ENCODE measurements at places on chromosomes 12 and 14.

GRCh38 chr12:132095520-132096409, 48.4 kb downstream of the DDX51 start:
- no peak for DNase-seq

DNA sequence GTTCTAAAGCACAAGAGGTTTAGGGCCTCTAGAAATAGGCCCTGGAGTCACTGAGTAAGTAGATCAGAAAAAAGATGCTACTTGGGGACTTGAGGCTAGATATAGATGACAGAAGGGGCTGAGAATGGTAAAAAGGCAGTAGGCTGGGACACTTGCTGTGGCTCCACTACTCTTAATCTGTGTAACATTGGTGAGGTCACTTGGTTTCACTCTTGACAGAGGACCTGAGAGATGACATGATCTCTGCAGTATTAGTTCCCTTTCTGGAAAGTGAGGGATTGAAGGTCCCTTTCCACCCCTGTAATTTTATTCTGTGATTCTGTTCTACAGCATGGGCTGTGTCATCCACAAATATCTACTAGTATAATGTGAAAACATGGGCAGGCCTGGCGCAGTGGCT, 39.7 kb downstream of the MAPKAPK5 start:
- DNase-seq, result no peak

- DNase-seq, result no peak
These were observed 134.2 kb downstream of the RPS29 start for GRCh38 chr14:49451938-49452337.

DNA sequence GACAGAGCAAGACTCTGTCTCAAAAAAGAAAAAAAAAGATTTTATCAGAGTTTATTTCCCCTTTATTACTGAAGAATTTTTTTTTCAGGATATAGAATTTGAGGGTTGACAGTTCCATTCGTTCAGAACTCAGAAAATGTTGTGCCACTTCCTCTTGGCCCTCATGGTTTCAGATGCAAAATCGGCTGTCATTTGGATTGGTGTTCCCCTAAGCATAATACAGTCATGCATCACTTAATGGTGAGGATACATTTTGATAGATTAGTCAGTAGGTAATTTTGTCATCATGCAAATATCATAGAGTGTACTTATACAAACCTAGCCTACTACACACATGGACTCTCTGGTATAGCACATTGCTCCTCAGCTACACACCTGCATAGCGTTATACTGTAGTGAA, 263.9 kb upstream of the RTL1 start:
- no peak for DNase-seq

- DNase-seq, result no peak
These were observed 100.3 kb downstream of the LIN7A start for GRCh38 chr12:80837342-80837978.

- DNase-seq, result no peak
These were observed 26.3 kb downstream of the KRT18 start for GRCh38 chr12:52975204-52975603.

GRCh38 chr12:12505544-12506495, 56.8 kb downstream of the DUSP16 start:
- no peak for DNase-seq

- no peak for DNase-seq
These were observed 96.5 kb upstream of the NCOR2 start for GRCh38 chr12:124663771-124664366.

DNA sequence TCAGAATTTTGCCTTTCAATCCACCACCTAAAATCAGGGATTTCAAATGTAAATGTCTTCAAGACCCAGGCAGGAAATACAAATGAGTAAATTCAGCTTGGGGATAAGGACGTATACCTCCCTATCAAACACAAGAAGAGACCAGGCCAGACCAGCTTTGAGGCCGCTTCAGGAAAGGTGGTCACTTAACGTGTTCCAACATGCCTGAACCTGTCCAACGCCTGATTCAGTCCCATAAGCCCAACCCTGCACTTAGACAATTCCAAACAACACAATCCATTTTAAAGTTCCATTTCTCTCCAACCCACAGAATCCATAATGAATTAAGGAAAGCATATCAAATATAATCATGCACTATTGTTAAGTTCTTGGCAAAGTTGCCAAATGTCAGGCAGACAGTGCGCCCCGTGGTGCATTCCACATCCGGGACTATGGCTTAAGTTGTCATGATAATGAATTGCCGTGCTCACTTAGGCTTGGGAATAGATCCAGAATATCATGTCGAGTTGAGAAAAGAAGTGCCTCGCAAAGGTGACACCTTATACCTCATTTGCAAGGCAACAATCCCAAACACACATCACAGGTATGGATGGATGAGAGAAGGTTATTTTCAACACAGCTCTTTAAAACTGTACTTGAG, 35.5 kb downstream of the CCDC60 start:
- DNase-seq, result no peak

DNA sequence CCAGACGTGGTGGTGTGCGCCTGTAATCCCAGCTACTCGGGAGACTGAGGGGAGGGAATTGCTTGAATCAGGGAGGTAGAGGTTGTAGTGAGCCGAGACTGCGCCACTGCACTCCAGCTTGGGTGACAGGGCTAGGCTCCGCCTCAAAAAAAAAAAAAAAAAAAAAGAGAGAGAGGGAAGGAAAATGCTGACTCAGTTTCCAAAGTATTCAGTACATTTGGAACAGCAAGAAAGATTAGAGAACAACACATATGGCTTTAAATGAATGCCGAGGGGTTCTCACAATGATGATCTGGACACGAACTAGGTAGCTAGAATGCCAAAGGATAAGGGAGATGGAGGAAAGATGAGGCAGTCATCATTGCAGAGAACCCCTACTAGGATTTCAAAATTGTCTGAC, 97.4 kb downstream of the NAV3 start:
- DNase-seq, result no peak

GRCh38 chr12:89353188-89353822, 1.0 kb upstream of the DUSP6 start:
- peak; percentile 21 for DNase-seq

- no peak for DNase-seq
These were observed 37.2 kb downstream of the TSHR start for GRCh38 chr14:80992580-80992979.

GRCh38 chr12:84757978-84758377, 154.6 kb downstream of the SLC6A15 start:
- DNase-seq, result no peak

GRCh38 chr12:123011701-123012100, 31.2 kb downstream of the ARL6IP4 start:
- no peak for DNase-seq

DNA sequence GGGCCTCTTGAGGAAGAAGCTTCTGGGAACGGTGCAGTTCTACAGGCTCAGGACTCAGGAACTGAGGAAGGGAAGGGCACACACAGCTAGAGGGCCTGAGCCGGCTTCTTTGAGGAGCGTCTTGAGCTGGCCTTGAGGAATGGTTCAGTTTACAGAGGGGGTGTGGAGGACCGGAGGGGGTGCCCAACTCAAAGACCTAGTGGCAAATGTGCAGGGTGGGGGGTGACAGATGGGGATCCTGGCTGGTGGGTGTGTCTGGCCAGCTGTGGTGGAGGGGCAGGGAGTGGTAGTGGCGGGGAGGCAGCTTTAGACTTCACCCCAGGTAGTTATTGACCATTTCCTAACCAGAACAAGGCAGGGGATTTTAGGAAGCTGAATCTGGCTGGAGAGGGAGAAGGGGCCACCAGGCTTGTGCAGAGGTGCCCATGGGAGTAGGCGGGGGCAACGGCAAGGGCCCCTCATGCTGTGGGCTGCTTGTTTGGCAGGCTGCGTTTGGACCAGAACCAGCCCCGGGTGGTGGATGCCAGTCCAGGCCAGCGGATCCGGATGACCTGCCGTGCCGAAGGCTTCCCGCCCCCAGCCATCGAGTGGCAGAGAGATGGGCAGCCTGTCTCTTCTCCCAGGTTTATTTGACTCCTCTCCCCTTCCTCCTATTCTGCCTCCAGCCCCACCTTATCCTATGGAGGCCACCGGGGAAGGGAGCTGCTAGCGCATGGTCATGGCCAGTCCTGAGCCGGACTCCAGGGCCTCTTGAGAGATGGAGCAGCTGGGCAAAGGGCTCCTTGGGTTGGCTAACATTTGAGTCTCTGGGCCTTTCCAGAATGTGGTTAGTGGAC, 27.8 kb downstream of the PAPLN start:
- DNase-seq, result no peak

- peak; percentile 5 for DNase-seq
These were observed 2.6 kb upstream of the HAL start for GRCh38 chr12:95998611-95999286.

GRCh38 chr12:131434208-131435125, 276.4 kb upstream of the SFSWAP start:
- DNase-seq, result no peak

All from activated T-helper 9 cell treated with anti-CD3 and anti-CD28 coated beads, Interleukin-2, amount 50 U/mL, for 16 hours (primary cell).